Ascending aorta (tissue), 2 donors: ENCODE measurements at places on chromosomes 7 and 10. TPM values are rescaled to one million over a fixed set of nuclear protein-coding genes. Genes with fewer than 3 reads are reported as not detected.

Gene PHKG1
- 1.1 TPM for total RNA-seq

Gene ANXA11
- total RNA-seq = 237 TPM

Gene KIF11
- not detected for total RNA-seq

Gene CH25H
- 1.7 TPM for total RNA-seq

Gene PIK3CG
- 2.0 TPM for total RNA-seq

Gene NPSR1
- total RNA-seq = not detected

Gene LYZL1
- total RNA-seq = not detected

Gene CALML3
- total RNA-seq = not detected

Gene HOXA6
- total RNA-seq = 15.3 TPM

Gene CALD1
- 352 TPM for total RNA-seq

Gene PPP1R3A
- total RNA-seq = not detected

Gene SOSTDC1
- total RNA-seq = not detected

Gene LRRD1
- not detected for total RNA-seq

Gene RTKN2
- not detected for total RNA-seq

Gene SH2D4B
- not detected for total RNA-seq

Gene SHLD2
- 19.7 TPM for total RNA-seq

Gene NPY
- not detected for total RNA-seq

Gene TYW1B
- total RNA-seq = not detected

Gene ASZ1
- total RNA-seq = not detected

Gene RAB19
- not detected for total RNA-seq

Gene EVX1
- not detected for total RNA-seq

Gene MRLN
- not detected for total RNA-seq

Gene C10orf105
- not detected for total RNA-seq

Gene PALS2
- 5.7 TPM for total RNA-seq

Gene PHYHIPL
- total RNA-seq = not detected

Gene TCERG1L
- not detected for total RNA-seq

Gene IQUB
- total RNA-seq = not detected

Gene FEZF1
- not detected for total RNA-seq

Gene ODAD2
- not detected for total RNA-seq

Gene LIPF
- total RNA-seq = 7.1 TPM

Gene ANXA8
- not detected for total RNA-seq

Gene CPA1
- total RNA-seq = not detected

Gene RBM20
- 4.8 TPM for total RNA-seq
